ENCODE measurements at places on chromosomes 1 and 21. TPM values are rescaled to one million over a fixed set of nuclear protein-coding genes. Genes with fewer than 3 reads are reported as not detected.

The ADAMTS5 gene
- total RNA-seq = not detected

The AADACL3 gene
- not detected for total RNA-seq

The ZNF683 gene
- total RNA-seq = 2.1 TPM

The ANKRD45 gene
- not detected for total RNA-seq

The GBP7 gene
- not detected for total RNA-seq

DNA sequence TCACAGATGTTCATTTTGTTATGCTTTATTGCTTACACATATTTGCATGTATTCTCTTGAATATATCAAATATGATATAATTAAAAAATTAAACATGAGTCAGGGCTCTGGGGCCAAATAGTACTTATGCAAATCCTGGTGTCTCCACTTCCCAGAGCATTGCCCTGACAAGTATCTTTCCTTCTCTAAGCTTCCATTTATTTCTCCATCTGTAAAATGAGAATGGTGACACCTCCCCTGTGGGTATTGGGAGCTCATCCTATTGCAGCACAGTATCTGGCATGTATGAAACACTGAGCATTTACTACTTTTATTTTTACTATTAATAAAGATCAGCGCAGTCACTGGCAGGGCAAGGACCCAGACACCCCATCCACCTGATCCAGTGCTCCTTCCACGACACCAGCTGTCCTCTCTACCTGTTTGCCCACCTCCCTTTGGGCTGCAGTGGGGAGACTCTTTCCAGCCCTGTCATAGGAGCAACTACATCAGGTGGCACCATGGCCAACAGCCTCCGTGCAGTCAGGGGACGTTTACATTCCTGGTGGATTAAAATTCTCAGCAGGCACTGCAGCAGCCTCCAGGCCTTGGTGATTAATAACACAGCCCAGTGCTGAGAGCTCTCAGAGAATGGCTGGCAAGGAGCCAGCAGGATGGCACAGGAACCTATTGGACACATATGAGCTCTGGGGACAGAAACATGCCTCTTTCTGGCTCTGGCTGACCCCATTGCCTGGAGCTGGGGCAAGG, 113.0 kb downstream of the DMRTB1 start:
- no peak for DNase-seq
- no peaks in the 10 kb centered on the region for H3K36me3 ChIP-seq
- no peak overlapping the region for H3K4me3 ChIP-seq

DNA sequence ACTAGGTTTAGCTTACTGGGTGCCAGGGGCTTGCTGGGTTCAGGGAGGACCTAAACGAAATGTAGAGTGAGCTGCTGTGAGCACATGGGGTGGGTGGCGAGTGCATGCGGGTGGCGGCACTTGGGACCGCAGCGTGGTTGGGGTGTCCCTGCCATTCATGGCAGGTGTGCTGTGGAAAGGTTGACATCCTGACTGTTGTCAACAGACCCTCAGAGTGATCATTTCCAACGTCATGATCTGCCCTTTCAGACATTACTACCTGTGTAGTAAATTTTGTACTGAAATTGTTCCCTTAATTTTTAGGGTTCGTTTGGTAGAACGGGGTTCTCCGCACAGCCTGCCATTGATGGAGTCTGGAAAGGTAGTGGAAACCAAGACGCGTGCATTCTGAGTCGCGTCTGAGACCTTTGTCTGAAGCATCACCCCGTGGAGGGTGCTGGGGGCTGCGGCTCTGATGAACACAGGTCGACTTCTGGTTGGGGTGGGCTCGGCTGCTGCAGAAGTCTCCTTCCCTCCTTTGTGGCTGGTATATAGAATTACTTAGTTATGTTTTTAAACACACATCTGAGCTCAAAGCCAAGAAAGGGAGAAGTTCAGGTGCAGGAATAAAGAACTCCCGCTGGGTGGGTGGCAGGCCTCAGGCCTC, 43.3 kb downstream of the S100B start:
- no peak for DNase-seq
- H3K4me1 ChIP-seq = peaks cover 87% of the 10 kb centered on the region
- peaks cover 70% of the 10 kb centered on the region for H3K36me3 ChIP-seq

DNA sequence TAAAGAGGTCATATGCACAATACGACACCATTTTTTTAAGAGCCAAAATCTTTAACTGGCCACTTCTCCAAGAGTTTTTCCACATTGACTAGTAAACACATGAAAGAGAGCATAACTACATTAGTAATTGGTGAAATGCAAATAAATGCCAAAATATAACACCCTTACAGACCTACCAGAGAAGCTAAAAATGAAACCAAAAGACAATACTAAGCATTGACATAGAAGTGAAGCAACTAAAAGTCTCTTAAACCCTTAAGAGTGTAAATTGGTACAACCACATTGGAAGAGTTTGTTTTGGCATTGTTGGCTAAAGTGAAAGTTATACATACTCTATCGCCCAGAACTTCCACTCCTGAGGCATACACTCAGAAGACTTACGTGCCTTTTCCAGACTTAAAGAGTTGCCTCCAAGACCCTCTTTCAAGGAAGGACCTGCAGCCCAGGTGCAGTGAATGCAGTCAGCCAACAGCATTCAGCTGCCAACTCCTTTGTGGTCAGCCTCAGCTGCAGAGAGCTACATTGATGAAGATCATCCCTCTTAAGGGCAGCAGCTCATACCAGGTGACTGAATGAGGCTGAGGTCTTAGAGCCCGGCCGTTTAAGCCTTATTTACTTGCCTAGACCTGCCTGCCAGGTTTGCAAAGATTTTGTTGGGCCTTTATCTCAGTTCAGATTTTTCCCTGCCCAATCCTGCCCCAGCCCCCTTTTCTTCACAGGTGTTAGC, 839.1 kb upstream of the ADGRL2 start:
- H3K4me3 ChIP-seq = no peak overlapping the region
- no peak for DNase-seq
- no peak overlapping the region for H3K27ac ChIP-seq
- no peaks in the 10 kb centered on the region for H3K27me3 ChIP-seq
- no peaks in the 10 kb centered on the region for H3K36me3 ChIP-seq

- H3K36me3 ChIP-seq = peaks cover 2% of the 10 kb centered on the region
- H3K4me1 ChIP-seq = peaks cover 29% of the 10 kb centered on the region
- no peaks in the 10 kb centered on the region for H3K27me3 ChIP-seq
Measured at GRCh38 chr1:3623441-3624199, 1.2 kb upstream of the TPRG1L start.

- H3K4me3 ChIP-seq = no peak overlapping the region
- no peak for DNase-seq
- no peak overlapping the region for H3K27ac ChIP-seq
- H3K36me3 ChIP-seq = no peaks in the 10 kb centered on the region
Measured at GRCh38 chr1:203476216-203476814, 709 bp downstream of the PRELP start.

DNA sequence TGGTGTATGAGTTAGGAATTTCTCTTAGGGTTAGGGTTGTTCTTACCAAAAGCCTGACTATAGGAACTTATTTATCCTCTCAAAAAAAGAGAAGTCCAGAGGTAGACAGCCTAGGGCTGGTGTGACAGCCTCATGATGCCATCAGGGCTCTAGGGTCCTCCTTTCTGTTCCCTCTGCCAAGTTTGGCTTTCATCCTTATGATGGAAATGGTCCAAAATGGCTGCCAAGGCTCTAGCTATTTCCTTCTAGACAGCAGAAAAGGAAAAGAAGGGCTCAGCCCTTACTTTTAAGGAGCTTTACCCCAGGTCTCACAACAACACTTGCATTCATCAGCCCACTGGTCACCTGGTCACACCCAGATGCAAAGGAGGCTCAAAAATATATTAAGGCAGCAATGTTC, 44.5 kb downstream of the IL12RB2 start:
- no peaks in the 10 kb centered on the region for H3K4me1 ChIP-seq
- no peak for DNase-seq
- H3K27me3 ChIP-seq = peaks cover 5% of the 10 kb centered on the region
- no peak overlapping the region for H3K4me3 ChIP-seq
- H3K36me3 ChIP-seq = peaks cover 8% of the 10 kb centered on the region

- H3K36me3 ChIP-seq = no peaks in the 10 kb centered on the region
- no peaks in the 10 kb centered on the region for H3K27me3 ChIP-seq
- no peaks in the 10 kb centered on the region for H3K4me1 ChIP-seq
- H3K4me3 ChIP-seq = no peak overlapping the region
Measured at GRCh38 chr21:30233228-30234020, 17.5 kb upstream of the CLDN8 start.

DNA sequence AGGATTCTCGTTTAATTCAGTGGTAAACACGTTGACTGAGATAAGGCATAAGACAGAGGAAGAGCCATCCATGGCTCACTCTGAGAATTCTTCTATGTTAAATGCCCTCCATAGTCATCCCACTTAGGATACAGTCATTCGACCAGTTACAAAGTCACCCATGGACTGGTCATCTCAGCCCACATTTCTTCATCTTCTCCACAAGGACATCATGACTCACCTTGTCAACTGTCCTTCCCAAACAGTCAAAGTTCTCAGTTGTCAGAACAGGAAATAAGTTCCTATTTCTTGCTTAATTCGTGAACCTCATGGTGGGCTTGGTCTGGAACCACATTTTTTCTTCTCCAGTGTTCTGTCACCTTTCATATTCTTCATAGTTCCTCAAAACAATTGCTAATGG, 133.2 kb downstream of the TGFB2 start:
- H3K4me3 ChIP-seq = no peak overlapping the region
- DNase-seq = no peak
- H3K27ac ChIP-seq = no peak overlapping the region
- no peaks in the 10 kb centered on the region for H3K36me3 ChIP-seq
- peaks cover 16% of the 10 kb centered on the region for H3K4me1 ChIP-seq
- no peaks in the 10 kb centered on the region for H3K27me3 ChIP-seq

DNA sequence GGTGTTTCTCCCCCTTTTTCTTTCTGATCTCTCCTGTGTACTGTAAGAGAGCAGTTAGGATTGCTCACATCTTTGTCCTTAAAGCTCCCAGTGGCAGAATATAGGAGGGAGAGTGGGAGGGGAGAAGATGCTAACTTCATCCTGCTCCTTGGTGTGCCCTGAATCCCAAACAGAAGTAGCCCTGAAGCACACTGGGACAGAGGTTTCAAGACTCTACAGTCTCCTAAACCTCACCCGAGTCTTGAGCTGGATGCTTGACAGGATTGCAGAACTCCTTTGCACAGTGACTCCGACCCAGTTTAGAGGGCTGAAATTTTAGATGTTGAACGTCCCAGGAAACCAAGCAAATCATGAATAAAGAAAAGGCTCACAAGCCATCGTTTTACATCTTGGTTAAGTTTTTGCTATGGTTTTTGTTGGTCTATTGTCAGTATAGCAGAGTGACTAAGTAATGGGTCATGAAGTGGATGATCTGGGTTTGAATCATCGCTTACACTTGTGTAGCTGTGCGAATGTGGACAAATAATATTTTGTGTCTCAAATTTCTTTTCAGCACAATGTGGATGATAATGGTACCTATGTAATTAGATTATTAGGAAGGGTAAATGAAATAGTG, 37.5 kb downstream of the XCL2 start:
- no peak for DNase-seq
- H3K4me1 ChIP-seq = peaks cover 77% of the 10 kb centered on the region
- no peaks in the 10 kb centered on the region for H3K36me3 ChIP-seq
- no peak overlapping the region for H3K27ac ChIP-seq
- H3K4me3 ChIP-seq = no peak overlapping the region

DNA sequence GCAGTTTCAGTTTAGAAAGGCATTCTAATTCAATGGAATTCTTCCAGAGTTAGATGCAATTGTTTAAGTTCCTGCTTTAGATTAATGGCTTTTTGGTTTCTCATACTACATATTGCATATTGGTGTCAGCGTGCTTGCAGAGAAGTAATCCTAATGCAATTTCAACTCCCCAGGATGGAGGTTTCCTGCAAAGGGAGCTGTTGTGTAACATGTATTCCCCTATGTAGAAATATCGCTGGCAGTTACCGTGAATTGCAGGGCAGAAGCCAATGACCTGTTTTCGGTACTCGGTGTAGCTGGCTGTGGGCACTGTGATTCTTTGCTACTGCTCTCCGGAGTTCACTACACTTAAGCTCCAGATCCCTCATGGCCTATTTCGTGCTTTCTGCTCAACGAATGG, 256.1 kb upstream of the PTBP2 start:
- H3K4me1 ChIP-seq = no peaks in the 10 kb centered on the region
- H3K27ac ChIP-seq = no peak overlapping the region
- H3K4me3 ChIP-seq = no peak overlapping the region
- peaks cover 5% of the 10 kb centered on the region for H3K36me3 ChIP-seq

DNA sequence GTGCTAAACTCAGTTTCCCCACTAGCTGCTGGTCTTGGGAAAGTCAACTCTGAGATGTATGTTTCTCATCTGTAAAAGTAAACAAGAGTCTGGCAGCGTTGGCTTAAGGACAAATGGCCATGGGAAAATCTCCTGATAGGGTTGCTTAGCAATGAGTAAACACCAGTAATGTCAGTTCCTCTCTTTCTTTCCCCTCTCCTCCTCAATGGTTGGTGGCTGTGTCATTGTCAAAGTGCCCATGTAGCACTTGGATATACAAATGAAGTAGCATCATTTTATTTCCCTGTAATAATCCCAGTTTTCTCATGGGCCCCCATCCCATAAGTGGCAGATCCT, 2.2 kb upstream of the FYB2 start:
- H3K4me1 ChIP-seq = no peaks in the 10 kb centered on the region
- H3K27me3 ChIP-seq = peaks cover 7% of the 10 kb centered on the region
- H3K4me3 ChIP-seq = no peak overlapping the region
- H3K27ac ChIP-seq = no peak overlapping the region
- DNase-seq = no peak
- no peaks in the 10 kb centered on the region for H3K36me3 ChIP-seq

- no peak overlapping the region for H3K27ac ChIP-seq
- H3K4me1 ChIP-seq = peaks cover 5% of the 10 kb centered on the region
- peaks cover 22% of the 10 kb centered on the region for H3K27me3 ChIP-seq
- no peaks in the 10 kb centered on the region for H3K36me3 ChIP-seq
- H3K4me3 ChIP-seq = no peak overlapping the region
Measured at GRCh38 chr1:159987186-159987585, 33.1 kb upstream of the SLAMF9 start.

DNA sequence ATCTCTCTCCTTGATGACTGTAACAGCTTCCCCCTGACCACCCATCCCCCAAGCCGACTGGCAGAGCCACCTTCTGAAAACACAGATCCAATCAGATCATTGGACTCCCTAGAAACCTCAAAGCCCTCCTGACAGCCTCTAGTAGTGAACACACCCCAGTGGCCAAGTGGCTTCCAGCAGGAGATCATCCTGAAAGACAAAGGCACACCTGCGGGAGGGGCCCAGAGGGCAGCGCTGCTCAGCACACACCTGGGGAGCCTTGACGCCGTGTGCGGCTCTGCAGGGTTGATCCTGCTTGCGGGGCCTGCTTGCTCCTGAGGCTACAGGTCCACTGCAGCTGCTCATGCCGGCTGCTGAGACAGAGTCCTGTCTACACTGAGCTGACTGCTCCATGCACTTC, 41.5 kb downstream of the SLC66A1 start:
- DNase-seq = no peak
- H3K4me3 ChIP-seq = no peak overlapping the region
- H3K27me3 ChIP-seq = no peaks in the 10 kb centered on the region

GRCh38 chr1:76661531-76661930, 205.7 kb upstream of the ST6GALNAC5 start:
- H3K27ac ChIP-seq = no peak overlapping the region
- no peaks in the 10 kb centered on the region for H3K4me1 ChIP-seq
- DNase-seq = no peak
- no peaks in the 10 kb centered on the region for H3K27me3 ChIP-seq
- H3K4me3 ChIP-seq = no peak overlapping the region
- peaks cover 14% of the 10 kb centered on the region for H3K36me3 ChIP-seq
